ENCODE measurements at places on chromosomes 5 and 9. TPM values are rescaled to one million over a fixed set of nuclear protein-coding genes. Genes with fewer than 3 reads are reported as not detected.

Gene FSTL4
- total RNA-seq = not detected

Gene MSMP
- total RNA-seq = not detected

Gene PCDHGB2
- total RNA-seq = 8.3 TPM

Gene CENPK
- total RNA-seq = 2.0 TPM

Gene FAM78A
- total RNA-seq = 62.9 TPM

- peak; percentile 52 for DNase-seq
Observed at GRCh38 chr5:107670087-107670931, 428 bp downstream of the EFNA5 start.

DNA sequence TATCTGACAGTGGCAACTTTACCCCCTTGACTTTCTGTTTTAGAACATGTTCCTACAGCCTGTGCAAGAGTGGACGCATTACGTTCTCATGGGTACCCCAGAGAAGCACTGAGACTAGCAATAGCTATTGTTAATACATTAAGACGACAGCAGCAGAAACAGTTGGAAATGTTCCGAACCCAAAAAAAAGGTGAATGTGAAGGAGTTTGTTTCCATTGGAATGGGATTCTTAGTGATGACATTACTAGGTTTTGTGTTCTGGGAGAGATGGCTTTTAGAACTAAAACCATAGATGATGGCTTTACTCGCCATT lies 194.1 kb downstream of the ZSWIM6 start:
- DNase-seq = no peak

DNA sequence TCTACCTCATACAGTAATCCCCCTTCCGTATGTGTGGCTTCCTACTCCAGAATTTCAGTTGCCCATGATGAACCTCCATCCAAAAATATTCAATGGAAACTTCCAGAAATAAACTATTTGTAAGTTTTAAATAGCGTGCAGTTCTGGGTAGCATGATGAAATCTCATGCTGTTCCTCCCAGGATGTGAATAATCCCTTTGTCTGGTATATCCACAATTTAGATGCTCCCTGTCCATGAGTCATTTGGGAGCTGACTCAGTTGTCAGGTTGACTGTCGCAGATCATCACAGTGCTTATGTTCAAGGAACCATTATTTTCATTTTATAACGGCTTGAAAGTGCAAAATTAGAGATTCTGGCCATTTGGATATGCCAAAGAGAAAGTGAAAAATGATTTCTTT lies 290.1 kb upstream of the CDH9 start:
- no peak for DNase-seq

GRCh38 chr5:172904312-172904642 lies 54.9 kb upstream of the RPL26L1 start:
- no peak for DNase-seq

DNA sequence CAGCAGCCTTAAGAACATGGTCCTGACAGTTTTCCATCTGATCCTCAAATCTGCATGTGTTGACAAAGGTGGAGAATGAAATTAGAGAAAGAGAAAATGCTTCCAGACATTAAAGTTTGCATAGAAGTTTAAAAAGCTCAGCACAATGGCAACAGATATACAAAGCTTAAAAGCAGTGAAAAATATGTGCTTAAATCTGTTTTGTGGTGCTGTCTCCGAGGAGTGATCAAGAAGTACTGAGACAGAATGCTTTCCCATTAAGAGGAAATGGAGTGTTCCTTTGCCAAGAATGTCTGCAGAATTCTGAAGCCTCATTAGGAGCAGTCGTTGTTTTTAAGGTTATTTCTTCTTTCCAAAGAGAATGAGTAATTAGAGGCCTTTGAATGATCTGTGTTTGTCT lies 131.4 kb downstream of the MCTP1 start:
- no peak for DNase-seq

DNA sequence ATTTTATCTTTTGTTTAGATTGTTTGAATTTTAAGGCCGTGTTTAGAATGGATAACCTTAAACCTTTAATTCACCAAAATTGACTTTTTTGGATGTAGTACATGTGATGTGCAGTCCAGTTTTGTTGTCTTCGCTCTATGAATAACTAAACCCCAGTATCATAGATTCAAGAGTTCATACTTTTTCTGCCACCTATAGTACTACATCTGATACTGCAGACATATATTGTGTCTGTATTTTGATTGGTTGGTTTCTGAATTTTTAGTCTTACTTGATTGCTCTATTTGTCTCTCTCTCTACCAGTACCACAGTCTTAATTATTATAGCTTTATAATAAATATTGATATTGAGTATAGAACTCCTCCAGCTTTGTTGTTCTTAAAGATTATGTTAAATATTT lies 58.1 kb downstream of the PPIP5K2 start:
- no peak for DNase-seq

- DNase-seq = no peak
Observed at GRCh38 chr9:115401756-115402327, 283.9 kb upstream of the TNC start.

DNA sequence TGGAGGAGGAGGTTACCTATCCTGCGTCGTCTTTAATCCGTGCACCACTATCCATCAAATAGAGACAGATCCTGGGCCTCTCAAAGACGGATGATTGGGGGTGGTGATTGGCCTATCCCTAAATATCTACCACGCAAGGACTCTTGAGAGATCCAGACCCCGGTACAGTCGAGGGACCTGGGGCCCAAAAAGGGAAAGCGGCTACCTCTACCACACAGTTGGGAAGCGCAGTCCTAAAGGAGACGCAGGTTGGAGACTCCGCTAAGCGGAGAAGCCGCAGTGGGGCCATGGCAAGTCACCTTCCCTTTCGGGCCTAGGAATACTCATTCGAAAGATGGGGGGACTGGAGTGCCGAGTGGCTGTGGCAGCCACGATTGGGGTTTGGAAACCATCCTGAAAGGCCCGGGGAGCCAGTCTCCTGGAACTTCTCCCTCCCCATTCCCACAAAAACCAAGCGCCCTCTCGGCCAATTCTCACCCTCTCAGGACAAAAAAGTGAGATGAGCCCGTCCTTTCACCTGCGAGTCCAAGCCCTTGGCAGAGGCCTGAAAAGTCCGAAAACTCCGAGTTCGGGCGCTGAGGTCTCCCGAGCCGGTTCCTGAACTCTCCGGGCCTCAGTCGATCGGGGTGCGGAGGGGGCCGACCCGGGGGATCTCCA lies 499 bp upstream of the FOXE1 start:
- DNase-seq = no peak

GRCh38 chr5:172797771-172798191 lies 26.8 kb upstream of the DUSP1 start:
- no peak for DNase-seq
